ENCODE measurements at places on chromosomes 16 and 17.
A peak's percentile ranks its signal among the peaks of the same experiment; 100 is the strongest.

DNA sequence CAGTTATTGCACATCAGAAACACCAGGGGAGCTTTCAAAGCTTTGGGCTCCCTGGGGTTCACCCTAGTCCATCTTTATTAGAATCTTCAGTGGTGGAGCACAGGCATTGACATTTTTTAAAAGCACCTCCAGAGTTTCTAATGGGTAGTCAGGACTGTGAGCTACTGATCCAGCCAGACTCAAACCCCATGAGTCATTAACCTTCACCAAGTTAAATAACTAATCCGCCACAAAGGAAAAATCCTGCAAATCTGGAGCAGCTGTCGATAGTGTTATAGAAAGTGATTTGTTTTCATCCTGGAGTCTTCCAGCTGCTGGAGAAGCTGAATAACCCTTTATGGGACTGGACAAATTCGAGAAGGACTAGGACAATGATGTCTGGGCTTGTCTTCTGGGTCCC is 93.2 kb upstream of the PIRT start:
- no peak for DNase-seq

GRCh38 chr17:29131814-29132682 is 48.1 kb downstream of the MYO18A start:
- DNase-seq, result no peak

DNA sequence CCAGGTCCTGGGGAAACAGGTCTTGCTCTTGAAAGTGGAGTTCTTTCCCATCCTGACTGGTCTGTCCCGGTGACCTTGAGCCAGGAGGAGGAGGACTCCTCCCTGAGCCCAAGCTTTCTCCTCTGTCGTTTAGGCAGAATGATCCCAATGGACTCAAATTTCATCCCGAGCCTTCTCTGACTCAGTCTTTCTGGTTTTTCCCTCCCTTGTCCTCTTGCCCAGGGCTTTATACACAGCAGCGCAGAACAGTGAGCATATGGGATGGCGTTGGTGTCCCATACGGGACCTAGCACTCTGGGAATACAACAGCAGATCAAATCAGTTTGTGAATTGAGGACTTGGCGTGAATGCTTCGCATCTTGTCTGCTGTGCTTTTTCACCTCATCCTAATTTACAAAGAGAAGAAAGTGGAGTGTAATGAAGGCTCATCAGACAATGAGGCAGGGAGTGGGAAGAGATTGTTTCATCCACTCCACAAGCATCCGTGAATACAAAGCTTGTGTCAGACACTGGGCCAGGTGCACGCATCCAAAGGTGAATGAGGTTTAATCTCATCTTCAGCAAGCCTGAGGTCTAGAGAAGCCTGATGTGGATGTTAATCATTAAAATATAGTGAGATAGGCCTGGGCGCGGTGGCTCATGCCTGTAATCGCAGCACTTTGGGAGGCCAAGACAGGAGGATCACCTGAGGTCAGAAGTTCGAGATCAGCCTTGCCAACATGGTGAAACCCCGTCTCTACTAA is 1.1 kb upstream of the XYLT1 start:
- no peak for DNase-seq

GRCh38 chr17:45230410-45230786 is 8.7 kb downstream of the FMNL1 start:
- no peak for DNase-seq

DNA sequence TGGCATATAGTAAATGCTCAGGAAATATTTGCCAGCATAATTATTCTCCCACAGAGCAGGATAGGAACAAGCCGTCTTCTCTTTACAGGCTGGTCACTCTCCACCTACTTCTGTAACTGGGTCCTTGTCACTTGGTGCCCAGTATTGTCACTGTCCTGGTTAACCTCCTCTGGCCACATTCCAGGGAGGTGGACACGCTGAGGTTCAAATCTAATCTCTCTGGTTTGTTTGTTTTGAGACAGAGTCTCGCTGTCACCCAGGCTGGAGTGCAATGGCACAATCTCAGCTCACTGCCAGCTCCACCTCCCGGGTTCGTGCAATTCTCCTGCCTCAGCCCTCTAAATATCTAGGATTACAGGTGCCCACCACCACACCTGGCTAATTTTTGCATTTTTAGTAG is 15.6 kb downstream of the SBK1 start:
- DNase-seq, result no peak

- no peak for DNase-seq
Measured at GRCh38 chr16:84729716-84730320, 30.0 kb downstream of the USP10 start.

DNA sequence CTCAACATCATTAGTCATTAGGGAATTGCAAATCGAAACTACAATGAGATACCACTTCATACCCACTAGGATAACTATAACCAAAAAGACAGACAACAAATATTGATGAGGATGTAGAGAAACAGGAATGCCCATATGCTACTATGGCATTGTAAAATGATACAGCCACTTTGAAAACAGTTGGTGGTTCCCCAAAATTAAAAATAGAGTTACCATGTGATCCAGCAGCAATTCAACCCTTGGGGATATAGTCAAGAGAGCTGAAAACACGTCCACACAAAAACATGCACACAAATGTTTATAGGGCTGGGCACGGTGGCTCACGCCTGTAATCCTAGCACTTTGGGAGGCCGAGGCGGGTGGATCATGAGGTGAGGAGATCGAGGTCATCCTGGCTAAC is 10.0 kb upstream of the PECAM1 start:
- no peak for DNase-seq

DNA sequence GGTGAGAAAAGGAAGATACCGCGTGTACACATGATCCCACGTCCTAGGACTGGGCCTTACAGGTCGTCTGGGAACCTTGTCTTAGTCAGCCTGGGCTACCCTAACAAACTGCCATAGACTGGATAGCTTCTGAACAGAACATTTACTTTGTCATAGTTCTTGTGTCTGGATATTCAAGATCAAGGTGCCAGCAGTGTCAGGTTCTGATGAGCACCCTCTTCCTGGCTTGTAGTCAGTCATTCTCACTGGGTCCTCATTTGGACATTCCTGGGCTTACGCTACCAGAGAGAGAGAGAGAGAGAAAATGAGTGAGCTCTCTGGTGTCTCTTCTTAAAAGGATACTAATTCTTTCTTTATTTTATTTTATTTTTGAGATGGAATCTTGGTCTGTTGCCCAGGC is 685.8 kb upstream of the RBFOX1 start:
- no peak for DNase-seq

DNA sequence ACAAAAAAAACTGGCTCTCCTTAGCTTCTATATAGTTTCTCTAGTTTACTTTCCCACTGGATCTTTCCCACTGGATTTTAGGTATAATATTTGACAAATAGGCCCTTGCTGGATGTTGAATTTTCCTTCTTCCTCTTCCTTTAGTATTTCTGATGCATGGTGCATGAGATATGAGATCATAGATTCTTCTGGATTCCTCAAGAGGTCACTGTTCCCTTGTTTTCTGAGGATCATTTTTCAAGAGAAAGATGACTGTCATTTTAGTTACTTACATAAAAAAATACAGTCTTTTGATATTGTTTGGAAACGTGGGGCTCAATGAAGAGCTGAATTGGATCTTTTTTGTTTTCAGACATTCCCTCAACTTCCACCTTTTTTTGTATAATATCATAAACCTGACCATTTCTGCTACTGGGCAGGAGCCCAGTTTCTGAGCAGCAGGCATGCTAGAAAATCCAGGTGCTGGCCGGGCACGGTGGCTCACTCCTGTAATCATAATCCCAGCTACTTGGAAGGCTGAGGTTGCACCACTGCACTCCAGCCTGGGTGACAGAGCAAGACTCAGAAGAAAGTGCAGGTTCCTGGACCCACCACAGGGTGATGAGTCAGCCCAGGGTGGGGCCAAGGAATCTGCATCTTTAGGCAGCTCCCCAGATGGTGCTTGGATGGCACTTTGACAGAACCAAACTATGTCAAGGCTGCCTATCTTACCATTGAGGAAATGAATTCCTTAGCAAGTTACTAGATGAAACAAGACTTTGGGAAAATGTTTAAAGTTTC is 70.3 kb downstream of the SDR42E1 start:
- DNase-seq, result peak; percentile 16

DNA sequence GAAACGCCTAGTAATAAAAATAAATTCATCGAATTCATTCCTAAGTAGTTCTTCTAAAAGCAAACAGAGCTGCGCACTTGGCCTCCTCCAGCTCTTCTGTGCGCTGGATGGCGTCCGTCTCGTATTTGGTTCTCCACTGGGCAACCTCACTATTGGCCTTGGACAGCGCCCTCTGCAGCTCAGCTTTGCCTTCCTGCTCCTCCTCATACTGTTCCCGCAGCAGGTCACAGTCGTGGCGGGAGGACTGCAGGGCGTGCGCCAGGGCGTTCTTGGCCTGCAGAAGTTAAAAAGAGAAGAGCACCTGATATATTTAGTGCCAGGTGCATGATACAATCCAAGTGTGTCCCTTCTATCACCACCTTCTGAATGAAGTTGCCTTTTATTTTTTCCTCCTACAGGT is 21.8 kb downstream of the MYH3 start:
- no peak for DNase-seq

GRCh38 chr17:39485555-39485954 is 24.3 kb downstream of the CDK12 start:
- no peak for DNase-seq

- DNase-seq, result no peak
Measured at GRCh38 chr17:68349157-68349556, 57.9 kb downstream of the ARSG start.

- no peak for DNase-seq
Measured at GRCh38 chr17:40349477-40349894, 15.1 kb downstream of the GJD3 start.

DNA sequence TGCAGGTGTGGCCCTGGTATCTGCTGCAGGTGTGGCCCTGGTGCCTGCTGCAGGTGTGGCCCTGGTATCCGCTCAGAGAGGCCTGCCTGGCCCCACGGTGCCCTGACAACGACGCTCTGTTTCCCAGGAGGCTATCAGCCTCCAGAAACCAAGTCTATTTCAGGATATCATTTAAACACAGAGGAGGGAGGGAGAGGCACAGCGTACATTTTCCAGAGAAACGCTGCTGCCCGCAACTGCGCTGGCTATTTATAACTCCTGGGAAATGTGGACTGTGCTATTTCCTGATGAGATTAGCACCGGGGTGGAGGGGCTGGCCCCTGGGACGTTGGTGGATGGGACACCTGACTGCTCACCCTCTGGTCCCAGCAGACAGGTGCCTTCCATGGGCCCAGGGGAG is 22.5 kb downstream of the TIMM22 start:
- DNase-seq, result no peak

- peak; percentile 76 for DNase-seq
Measured at GRCh38 chr17:29368926-29369325, 21.2 kb upstream of the TAOK1 start.

DNA sequence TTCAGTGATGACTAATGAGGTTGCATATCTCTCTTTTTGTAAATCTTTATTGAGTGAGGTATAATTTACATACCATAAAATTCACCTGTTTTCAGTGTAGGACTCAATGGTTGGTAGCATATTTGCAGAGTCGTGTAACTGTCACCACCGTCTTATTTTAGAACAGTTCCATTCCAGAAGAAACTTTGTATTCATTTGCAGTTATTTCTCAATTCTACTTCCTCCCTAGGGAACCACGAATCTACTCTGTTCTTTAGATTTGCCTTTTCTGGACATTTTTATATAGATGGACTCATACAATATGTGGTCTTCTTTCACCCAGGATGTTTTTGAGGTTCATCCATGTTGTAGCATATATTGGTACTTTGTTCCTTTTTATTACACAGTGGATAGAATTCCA is 3.7 kb downstream of the FTO start:
- no peak for DNase-seq

DNA sequence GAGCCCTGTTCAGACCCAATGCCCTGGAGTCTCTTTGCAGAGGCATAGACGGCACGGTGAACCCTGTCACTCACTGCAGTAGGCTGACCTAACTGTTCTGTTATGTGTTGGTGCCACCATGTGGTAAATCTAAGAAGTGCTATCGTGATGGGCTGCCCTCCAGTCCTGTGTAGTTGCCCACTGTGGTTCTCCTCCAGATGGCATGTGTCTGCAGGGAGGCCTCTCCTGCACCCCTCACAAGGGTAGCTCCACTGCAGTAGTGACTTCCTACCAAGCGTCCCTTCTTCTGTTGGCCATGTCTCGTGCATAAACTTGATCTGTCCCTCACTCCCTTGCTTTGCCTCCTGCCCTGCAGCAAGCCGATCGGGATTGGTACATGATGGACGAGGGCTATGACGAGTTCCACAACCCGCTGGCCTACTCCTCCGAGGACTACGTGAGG is 5.8 kb downstream of the DHX38 start:
- DNase-seq, result peak; percentile 76

GRCh38 chr17:29400818-29401217 is 10.7 kb downstream of the TAOK1 start:
- no peak for DNase-seq

DNA sequence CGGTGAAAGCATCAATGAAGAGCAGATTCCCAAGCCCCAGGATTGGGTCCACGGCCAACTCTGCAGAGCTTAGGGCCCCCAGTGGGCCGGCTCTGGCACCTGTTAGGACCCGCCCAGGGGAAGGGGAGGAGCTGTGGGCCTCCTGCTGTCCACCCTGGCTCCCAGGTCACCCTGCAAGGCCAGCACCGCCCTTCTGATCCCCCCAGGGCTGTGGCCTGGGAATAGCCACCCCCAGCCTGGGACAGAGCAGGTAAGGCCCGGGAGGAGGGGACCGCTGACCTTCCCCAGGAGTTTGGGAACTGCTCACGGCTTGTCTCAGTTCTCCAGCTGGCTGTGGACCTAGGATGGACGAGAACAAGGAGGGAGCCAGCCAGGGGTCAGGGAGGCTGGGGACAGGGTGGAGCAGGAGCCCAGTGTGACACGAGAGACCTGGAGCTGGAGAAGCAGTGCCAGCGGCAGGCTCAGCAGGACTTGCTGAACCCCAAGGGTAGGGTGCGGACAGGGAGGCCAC is 39.3 kb upstream of the SLC38A10 start:
- DNase-seq, result no peak

DNA sequence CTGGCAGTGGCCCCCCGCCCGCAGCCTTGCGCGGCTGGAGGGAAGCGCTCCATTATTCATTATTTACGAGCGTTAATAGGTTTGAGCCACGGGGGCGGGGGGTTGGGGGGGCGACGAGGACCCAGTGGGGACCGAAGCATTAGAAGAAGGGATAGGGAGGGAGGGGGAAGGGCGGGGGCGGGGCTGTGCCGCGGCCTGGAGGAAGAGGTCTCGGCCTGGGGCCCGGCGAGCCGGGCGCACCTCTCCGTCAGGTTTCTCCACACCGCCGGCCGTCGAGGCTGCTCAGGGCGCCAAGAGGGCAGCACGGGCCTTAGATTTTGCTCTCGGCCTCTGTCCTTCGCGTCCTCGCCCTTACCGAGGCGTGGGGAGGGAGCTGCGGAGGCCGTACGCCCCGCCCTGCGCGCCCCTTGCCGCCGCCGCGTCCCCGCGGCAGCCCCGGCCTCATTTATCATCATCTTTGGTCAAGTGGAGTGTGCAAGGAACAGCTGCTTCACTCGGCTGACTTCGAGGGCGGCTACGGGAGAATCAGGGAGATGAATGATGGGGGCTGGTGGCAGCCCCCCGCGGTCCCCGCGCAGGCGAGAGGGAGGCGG is 54.2 kb downstream of the SREBF1 start:
- DNase-seq, result peak; percentile 72

- DNase-seq, result no peak
Measured at GRCh38 chr16:4618645-4619418, 4.1 kb upstream of the UBALD1 start.

Measured in neural progenitor cell (in vitro differentiated cells).